Bronchial epithelial cell (primary cell): ENCODE measurements at places on chromosomes 4 and X. TPM values are rescaled to one million over a fixed set of nuclear protein-coding genes. Genes with fewer than 3 reads are reported as not detected.

Gene MAGEA12
- total RNA-seq = not detected in 2 replicates

Gene BEX1
- not detected in 2 replicates for total RNA-seq

Gene SMIM10
- total RNA-seq = not detected in 2 replicates

Gene SSX4
- not detected in 2 replicates for total RNA-seq

Gene KDR
- under 0.01 TPM in 1 of 2 replicates, not detected in the other for total RNA-seq

Gene EMCN
- not detected in 2 replicates for total RNA-seq

Gene ALB
- total RNA-seq = not detected in 2 replicates

Gene ZNF81
- total RNA-seq = 2.4 and 3.8 TPM in 2 replicates

Gene GPM6B
- total RNA-seq = under 0.01 and 1.2 TPM in 2 replicates

Gene EVC2
- total RNA-seq = 8.2 and 9.5 TPM in 2 replicates

Gene SULT1E1
- total RNA-seq = 1.1 and 5.5 TPM in 2 replicates

Gene HSD17B13
- total RNA-seq = not detected in 2 replicates

Gene SMR3A
- total RNA-seq = not detected in 2 replicates

Gene TMEM31
- not detected in 2 replicates for total RNA-seq

Gene SOWAHB
- 15.0 and 21.1 TPM in 2 replicates for total RNA-seq

Gene SUV39H1
- total RNA-seq = 1.2 and 1.3 TPM in 2 replicates

Gene TMEM164
- 16.4 and 20.3 TPM in 2 replicates for total RNA-seq

Gene PCDH19
- under 0.01 TPM in 2 replicates for total RNA-seq

Gene CXorf49
- total RNA-seq = not detected in 2 replicates

Gene DRD5
- total RNA-seq = not detected in 2 replicates

Gene CXCL8
- total RNA-seq = 1.8 and 2.9 TPM in 2 replicates

Gene TNIP2
- total RNA-seq = 43.4 and 64.5 TPM in 2 replicates

Gene BST1
- 0.64 and 0.79 TPM in 2 replicates for total RNA-seq

Gene CENPVL1
- not detected in 2 replicates for total RNA-seq

Gene BCORL1
- 1.1 and 1.4 TPM in 2 replicates for total RNA-seq

Gene MGARP
- 0.13 and 0.53 TPM in 2 replicates for total RNA-seq

Gene ATOH1
- not detected in 2 replicates for total RNA-seq

Gene FGG
- 0.26 and 0.38 TPM in 2 replicates for total RNA-seq

Gene INTS6L
- 3.2 TPM in 2 replicates for total RNA-seq

Gene LRBA
- total RNA-seq = 103 and 119 TPM in 2 replicates

Gene NPNT
- 1.1 and 5.0 TPM in 2 replicates for total RNA-seq

Gene POF1B
- 3.2 and 7.7 TPM in 2 replicates for total RNA-seq

Gene NHS
- total RNA-seq = 0.79 and 1.0 TPM in 2 replicates

Gene CD38
- not detected in 2 replicates for total RNA-seq

Gene ARHGAP6
- under 0.01 and 0.38 TPM in 2 replicates for total RNA-seq

Gene USP51
- 0.13 and 0.26 TPM in 2 replicates for total RNA-seq

Gene SERPINA7
- total RNA-seq = not detected in 2 replicates

Gene CFAP97
- total RNA-seq = 30.0 and 32.9 TPM in 2 replicates

Gene CT45A2
- total RNA-seq = not detected in 2 replicates

Gene DIAPH2
- 7.9 and 9.5 TPM in 2 replicates for total RNA-seq

Gene RBMXL3
- total RNA-seq = not detected in 2 replicates

Gene MAGEB2
- total RNA-seq = not detected in 2 replicates

Gene CYTL1
- total RNA-seq = not detected in 2 replicates

Gene PSAPL1
- 0.26 TPM in 1 of 2 replicates, not detected in the other for total RNA-seq

Gene SLC16A2
- total RNA-seq = 1.3 TPM in 2 replicates

Gene ACE2
- 1.2 TPM in 1 of 2 replicates, not detected in the other for total RNA-seq

Gene CTAG1B
- total RNA-seq = not detected in 2 replicates

Gene RTL9
- not detected in 2 replicates for total RNA-seq

Gene TCP11X2
- not detected in 2 replicates for total RNA-seq

Gene GRIA3
- 0.26 and 0.51 TPM in 2 replicates for total RNA-seq

Gene KIAA0232
- 20.5 and 28.0 TPM in 2 replicates for total RNA-seq

Gene ESX1
- not detected in 2 replicates for total RNA-seq

Gene VCX2
- not detected in 2 replicates for total RNA-seq

Gene EXOC1L
- total RNA-seq = not detected in 2 replicates

Gene TRIM60
- not detected in 2 replicates for total RNA-seq

Gene HTR2C
- not detected in 2 replicates for total RNA-seq

Gene NCBP2L
- total RNA-seq = not detected in 2 replicates
